GM10248 (cell line): ENCODE measurements at places on chromosomes 7 and 10.

DNA sequence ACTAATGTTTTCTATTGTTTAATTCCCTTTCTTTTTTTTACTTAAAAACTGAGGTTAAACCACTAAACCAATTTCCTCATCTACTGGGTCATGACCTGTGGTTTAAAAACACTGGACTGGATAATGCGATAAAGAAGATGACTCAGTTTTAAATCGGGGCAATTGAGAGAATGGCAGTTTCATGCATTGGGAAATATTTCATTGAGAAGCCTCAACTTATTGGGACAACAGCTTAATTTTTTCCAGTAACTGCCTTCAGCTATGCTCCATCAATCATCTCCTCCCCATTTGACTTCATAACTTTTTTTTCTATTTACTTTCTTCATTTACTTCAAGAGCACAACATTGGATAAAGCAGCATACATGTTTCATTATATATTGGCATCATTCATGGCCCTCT lies 61.8 kb upstream of the MET start:
- DNase-seq: no peak

DNA sequence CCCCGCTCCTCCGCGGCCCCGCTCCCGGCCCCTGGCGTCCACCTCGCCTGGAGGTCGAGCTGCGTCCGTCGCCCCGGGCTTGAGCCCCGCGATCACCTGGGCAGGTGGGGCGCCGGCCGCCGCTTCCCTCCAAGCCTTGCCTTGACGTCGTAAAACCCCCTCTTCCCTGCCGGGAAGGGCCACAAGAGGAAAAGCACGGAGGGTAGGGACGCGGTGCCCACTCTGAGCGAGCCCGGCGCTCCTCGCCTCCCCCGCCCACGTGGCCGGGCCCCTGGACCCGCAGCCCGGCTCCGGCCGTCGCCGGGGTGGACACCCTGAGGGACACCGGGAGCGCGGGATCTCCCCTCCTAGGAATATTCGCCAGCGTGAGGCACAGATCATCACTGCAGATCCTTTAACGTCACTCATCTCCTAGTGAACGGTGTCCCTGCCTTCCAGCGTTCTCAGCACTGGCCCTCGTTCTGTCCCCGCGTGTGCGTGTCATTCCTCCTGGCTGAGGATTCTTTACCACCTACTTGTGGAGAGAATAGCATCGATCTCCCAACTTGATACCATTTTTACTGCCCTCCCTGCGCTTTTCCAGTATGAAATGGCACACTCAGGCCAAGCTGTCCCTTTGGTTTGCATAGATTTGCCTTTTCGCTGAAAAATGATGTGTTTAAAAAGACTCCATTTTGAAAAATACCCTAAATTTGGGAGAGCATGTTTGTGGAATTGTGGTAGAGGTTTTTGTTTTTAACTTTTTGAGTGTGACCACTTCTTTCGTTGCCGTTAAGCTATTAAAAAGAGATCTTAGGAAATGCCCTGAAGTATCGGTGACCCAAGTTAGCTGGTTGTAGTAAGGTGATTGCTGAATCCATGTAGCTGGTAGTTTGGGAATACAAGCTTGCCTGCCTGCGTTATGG lies 649 bp downstream of the ACTR3B start:
- DNase-seq: peak; percentile 28

- no peak for DNase-seq
Measured at GRCh38 chr10:104117839-104118323, 4.1 kb upstream of the SFR1 start.

GRCh38 chr10:118807512-118808305 lies 52.9 kb upstream of the CACUL1 start:
- DNase-seq: no peak

DNA sequence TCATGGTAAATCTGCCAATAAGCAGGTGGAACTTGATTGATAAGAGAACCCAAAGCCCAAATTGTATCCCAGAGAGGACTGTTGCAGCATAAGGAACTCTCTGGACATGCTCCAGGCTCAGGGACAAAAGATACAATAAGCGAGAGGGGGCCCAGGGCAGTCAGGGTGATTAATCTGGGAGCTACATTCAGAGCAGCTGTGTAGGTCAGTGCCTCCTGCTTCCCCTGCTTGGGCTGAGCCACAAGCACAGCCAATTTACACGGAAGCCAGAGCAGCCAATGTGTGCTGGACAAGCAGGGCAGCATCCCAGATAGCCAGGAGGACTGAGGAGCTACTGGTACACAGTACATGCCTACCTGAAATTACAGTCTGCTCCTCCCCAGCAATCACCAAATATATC lies 24.2 kb downstream of the MYPN start:
- DNase-seq: no peak
